Stimulated activated CD8-positive, alpha-beta memory T cell treated with anti-CD3 and anti-CD28 coated beads, Interleukin-15, amount 100 ng/mL, for 24 hours (primary cell): ENCODE measurements at places on chromosomes 13 and 19.
A peak's percentile ranks its signal among the peaks of the same experiment; 100 is the strongest.

GRCh38 chr19:20503476-20503875 lies 62.1 kb downstream of the ZNF737 start:
- DNase-seq, result no peak

DNA sequence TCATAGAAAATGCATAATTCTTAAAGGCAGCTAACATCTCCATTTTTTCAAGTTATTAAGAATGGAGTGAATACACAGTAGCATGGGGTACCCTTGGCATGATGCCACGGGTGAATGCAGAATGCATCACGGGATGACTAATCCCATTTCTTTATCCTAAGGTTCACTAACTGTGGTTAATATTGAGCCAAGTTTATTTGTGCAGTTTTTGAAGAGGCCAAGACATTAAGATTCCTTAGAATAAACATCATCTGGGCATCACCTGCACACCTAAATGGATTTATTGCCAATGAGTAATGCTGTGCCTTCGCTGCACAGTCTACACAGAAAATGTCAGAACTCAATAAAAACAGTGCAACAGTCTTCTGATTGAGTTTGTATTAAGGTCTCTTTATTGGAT lies 333.1 kb downstream of the GPC6 start:
- DNase-seq, result no peak

DNA sequence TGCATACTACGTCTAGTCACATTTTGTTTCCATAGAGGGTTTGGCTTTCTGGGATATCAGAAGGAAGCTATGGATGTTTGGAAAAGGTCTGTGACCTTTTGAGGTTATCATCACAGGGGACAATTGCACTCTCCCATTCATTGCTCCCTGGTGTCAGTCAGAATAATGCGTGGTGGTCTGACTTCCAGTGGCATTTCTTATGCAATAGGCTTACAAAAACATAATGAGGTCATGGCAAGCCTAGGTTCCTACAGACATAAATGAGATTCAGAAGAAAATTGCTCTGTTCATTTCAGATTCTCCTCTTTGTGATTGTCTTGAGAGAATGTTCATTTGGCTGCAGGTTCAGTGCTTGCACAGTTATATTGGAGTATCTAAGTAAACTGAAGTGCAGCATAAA lies 54.6 kb downstream of the ARHGAP35 start:
- DNase-seq, result no peak

DNA sequence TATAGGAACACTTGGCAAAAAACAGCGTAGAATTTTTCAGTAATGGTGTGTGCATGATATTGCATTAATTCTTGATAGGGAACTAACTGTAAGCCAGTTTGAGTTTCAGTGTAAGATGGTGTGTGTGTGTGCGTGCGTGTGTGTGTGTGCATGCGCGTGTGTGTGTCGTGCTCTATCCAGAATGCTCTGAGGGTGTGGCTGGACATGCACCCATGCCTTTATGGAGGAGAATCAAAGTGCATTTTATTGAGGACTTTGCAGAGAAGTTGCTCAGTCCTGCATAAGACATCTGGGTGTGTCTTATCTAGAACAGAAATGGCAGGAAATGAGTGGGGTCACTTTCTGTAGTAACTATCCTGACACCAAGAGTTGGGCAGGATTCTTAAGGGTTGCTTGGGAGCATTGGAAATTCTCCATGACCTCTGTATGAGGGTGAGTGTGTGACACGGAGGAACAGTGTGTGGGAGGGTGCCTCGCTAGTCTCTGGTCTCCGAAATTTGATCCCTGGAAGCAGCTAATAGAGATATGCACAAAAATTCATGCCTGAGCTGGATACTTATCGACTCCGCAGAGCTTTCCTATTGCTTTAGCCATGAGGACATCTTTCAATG lies 252.2 kb downstream of the TSHZ3 start:
- DNase-seq, result no peak

- no peak for DNase-seq
These were observed 837.0 kb downstream of the SLITRK6 start for GRCh38 chr13:84962141-84962750.

GRCh38 chr13:98649861-98650260 lies 73.0 kb upstream of the STK24 start:
- DNase-seq, result no peak

DNA sequence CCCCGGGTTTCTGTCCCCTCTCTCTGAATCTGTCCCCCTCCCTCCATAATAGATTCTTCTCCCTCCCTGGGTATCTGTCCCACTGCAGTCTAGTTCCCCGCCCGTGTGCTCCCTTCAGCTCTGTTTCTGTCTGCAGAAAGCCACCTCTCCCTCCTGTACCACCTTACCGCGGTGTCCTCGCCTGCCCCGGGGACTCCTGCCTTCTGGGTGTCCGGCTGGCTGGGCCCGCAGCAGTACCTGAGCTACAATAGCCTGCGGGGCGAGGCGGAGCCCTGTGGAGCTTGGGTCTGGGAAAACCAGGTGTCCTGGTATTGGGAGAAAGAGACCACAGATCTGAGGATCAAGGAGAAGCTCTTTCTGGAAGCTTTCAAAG lies 1.3 kb downstream of the FCGRT start:
- no peak for DNase-seq

DNA sequence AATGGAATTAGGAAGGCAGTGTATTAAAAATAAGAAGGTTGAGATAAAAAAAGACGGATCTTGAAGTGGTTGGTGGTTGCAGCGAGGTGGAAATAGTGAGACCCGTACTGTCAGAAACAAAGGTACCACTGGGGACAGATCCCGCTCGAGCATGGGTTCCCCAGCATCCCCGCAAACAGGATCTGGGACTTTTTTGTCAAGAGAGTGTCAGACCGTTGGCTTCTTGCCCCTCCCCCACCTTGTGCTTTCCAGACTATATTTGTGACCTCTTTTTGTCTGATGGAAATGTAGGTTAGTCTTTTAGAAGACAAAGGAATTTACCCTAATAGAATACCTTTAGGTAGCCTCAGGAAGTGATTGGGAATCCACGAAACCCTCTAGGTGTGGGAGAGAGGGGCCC lies 4.2 kb downstream of the GATAD2A start:
- no peak for DNase-seq

DNA sequence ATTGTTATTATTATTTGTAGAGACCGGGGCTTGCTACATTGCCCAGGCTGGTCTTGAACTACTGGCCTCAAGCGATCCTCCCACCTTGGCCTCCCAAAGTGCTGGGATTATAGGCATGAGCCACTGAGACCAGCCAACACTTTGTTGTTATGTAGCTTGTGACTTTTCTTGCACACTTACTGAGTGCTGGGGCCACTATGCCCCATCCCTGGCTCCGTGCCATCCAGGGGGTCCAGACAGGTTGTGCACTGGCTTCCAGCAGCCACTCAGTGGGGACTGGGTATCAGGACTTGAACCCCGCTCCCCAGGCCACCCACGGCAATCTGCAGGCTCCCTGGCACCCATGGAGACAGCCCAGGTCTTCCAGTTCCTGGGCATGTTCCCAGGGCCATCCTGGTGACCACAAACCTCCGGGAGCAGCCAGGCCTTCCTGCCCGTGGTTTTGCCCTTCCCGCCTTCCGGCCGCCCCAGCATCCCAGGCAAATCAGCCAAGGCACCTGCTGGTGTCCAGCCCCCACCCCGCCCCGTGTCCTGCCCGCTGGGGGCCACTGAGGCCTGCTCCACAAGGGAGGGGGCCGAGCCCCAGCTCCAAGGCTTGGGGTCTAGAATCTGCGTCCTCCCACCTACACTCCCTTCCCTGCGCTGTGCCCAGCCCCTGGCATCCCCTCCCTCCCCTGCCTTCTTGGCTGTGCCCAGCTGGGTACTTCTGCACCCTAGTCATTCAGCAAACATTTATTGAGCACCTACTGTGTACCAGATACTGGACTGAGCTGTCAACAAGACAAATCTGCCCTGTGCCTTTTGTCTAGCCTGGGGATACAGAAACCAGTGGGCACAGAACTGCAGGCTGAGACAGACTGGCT lies 23.7 kb upstream of the SEMA6B start:
- DNase-seq, result no peak

DNA sequence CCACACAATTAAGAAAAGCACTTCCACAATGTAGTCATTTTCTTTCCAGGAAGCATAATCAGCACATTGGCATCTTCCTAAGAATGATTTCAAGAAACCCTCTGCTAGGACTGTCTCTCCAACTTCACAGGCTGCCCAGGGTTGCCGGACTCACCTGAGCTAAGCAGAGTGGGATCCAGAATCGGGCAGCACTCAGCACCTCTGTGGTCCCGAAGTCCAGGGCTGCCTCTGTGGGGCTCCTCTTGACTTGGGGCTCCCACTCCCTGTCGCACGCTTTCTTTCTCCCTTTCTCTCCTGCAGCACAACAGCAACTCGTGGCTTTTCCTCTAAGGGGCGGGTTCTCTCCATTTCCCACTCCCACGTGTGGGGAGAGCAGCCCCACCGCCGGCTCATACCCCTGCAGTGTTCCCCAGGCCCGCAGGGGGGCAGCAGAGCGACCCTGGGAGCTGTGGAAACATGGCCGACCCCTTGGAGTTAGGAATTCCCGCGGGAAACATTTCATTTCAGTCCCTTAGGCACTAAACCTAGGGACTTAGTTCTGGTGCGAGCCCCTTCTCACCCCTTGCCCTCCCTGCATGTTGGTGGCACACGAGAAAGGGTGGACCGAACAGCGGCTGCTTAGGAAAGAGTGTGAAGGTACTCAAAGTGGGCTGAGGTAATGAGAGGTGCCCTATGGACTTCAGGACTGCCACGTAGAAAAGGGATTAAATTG lies at the start of gene TMEM272:
TMEM272 (minus strand) TSS at position 316 of the 712 bp plus-strand sequence. CDS start 6,647 bp downstream, outside the sequence.
- DNase-seq, result peak; percentile 41

DNA sequence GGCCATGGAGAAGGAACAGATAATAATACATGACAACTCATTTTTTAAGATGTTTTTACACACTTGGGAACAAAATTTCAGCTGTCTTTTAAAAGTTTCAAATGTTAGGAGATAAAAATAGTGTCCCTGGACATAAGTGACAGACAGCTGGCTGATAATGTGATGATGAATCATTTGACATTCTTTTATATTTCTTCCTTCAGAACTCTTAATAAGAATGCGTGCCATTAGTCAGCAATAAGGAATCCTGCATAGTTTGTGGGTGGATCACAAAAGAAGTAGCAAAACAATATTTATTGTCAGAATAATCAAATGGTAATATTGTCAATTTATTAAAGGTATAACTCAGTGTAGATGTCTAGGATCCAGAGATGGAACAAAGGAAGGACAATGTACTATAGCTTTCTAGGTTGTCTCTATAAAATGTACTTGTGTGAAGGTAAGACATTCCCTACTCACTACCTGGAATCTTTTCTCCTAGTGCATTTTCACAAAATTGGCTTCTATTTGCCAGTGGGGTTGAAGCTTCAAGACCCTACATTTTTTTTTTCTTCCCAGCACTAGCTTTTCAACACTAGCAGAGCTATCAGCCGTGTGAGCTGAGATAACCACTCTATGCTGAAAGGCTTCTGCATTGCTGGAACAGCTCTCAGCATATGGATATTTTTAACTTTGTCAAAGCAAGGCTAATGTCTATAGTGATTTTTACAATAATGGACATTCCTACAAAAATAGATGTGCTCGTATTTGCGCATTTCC lies 175.6 kb upstream of the SLITRK6 start:
- DNase-seq, result no peak

- DNase-seq, result no peak
These were observed 2702.6 kb downstream of the PCDH9 start for GRCh38 chr13:64527561-64527960.

- DNase-seq, result no peak
These were observed 30.8 kb upstream of the ZNRF4 start for GRCh38 chr19:5424192-5424973.

DNA sequence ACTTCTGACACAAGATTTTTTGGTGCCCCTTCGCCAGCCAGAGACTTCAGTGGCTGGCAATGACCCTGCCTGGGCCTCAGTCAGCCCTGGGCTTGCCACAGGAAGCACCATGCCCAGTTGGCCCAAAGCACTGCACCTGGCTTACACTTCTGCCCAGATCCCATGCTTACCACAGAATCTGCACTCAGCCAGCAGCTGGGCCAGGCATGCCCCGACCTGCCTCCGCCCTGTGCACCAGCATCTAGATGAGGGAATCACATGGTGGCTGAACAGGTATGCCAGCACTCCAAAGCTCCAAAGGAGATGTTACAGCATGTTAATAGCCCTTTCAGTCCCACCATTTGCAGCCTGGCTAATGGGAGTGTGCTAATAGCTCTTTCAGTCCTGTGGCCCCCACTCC lies 690.9 kb downstream of the SLITRK6 start:
- no peak for DNase-seq

DNA sequence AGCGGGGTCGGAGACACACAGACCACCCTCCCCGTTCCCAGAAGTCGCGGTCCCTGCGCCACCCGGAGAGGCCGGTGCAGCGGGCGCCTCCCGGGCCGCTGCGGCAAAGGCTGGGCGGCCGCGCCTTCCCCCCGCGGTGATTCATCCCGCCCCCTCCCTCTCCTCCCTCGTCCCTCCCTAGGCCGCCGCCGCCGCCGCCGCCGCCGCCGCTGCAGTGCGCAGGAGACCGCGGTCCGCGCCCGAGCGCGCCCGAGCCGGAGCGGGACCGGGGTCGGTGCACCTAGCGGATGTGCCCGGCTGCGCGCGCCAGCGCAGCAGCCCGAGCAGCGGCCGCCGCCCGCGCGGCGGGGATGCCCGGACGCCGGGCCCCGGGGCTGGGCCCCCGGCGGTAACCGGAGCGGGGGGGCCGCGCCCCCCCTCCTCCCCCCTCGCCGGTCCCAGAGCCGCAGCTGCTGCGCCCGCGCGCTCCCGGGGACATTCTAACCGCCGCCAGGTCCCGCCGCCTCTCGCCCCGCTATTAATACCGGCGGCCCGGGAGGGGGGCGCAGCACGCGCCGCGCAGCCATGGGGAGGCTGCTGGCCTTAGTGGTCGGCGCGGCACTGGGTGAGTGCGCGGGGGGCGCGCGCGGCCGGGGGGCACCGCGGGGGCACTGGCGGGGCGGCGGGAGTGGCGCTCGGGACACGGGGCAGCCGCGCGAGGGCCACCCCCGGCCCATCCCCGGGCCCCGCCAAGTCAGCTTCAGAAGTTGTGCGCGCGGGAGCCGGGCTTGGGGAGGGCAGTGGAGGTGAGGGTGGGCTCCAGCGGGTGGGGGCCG lies at the start of gene SCN1B:
SCN1B (plus strand) TSS at position 214 of the 815 bp plus-strand sequence; CDS start at position 565, 351 bp downstream.
- DNase-seq, result peak; percentile 50

DNA sequence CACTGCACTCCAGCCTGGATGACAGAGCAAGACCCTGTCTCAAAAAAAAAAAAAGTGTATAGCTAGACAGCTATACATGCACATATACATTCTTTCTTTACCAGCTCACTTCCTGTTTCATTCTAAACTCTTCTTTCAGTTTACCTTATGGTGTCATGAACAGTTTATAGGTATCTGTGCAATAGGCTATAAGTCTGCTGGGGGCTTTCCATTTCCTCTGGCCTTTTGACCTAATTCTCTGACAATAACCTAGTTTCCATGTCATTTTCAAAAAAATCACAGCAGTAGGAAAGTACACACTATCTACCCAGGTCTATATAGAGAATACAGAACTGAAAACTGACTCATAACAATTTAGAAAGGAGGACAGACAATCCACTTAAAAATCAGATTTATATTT lies 24.4 kb upstream of the URAD start:
- DNase-seq, result no peak
